Type B pancreatic cell (in vitro differentiated cells): ENCODE measurements at places on chromosomes 11 and 22.

DNA sequence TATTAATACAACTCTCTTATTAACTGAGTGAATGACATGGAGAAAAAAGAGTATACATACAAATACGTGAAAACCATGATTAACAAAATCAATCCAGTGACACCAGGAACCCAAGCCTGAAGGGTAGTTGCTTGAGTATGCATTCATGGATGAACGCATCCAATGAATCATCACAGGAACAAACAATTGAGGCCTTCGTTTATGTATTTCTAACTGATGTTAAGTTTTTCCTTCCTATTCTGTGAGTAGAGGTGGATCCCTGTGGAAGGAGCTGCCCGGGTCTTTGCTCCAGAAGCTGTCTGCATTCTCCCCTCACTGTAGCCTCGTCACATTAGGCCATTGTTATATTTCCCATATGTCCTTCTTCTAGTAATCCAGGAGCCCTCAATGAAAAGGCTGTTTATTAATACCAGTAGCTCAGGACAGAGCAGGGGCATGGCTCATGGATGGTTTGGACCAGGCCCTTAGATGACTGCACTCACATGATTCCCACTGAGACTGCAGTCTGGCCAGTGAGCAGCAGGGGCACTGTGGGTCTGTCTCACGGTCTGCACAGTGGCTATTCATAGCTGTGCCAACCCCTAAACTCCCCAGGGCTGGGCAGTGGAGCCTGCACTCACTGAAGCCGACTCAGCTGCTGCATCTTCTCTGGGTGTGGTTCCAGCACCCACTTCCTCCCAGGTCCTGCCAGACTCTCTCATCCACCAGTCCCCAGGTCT, 128.1 kb upstream of the TOP3B start:
- no peak for DNase-seq
- peaks cover 5% of the 10 kb centered on the region for H3K4me1 ChIP-seq
- no peak overlapping the region for H3K27ac ChIP-seq
- H3K27me3 ChIP-seq, result peaks cover 24% of the 10 kb centered on the region
- no peak overlapping the region for H3K4me3 ChIP-seq
- H3K36me3 ChIP-seq, result no peaks in the 10 kb centered on the region

DNA sequence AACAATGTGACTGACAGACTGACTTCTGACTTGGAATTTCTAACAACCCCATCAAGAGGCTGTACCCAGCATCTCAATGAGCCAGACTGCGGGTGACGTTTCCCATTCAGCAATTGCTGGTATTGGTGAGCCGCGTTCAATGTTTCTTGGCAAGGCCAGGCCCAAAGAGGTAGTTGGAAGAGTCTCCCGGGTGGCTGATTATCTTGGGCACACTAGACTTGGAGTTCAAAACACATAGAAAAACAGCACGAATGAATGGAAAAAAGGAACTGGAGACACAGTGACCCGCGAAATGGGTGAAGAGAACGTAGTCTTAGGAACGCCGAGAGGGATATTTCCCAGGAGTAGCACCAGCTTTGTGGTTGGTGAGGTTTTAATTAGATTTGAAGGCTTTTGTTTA, 115.7 kb downstream of the RPS6KA4 start:
- H3K36me3 ChIP-seq, result no peaks in the 10 kb centered on the region
- no peak overlapping the region for H3K27ac ChIP-seq
- peaks cover 30% of the 10 kb centered on the region for H3K27me3 ChIP-seq
- H3K4me3 ChIP-seq, result no peak overlapping the region
- DNase-seq, result no peak

- H3K27ac ChIP-seq, result peak overlapping the region; percentile 54
- peak overlapping the region; percentile 61 for H3K4me3 ChIP-seq
- H3K27me3 ChIP-seq, result no peaks in the 10 kb centered on the region
- H3K36me3 ChIP-seq, result no peaks in the 10 kb centered on the region
These were observed 9.2 kb downstream of the MYRF start for GRCh38 chr11:61761440-61762222.

- peaks cover 9% of the 10 kb centered on the region for H3K36me3 ChIP-seq
- no peak overlapping the region for H3K27ac ChIP-seq
- no peaks in the 10 kb centered on the region for H3K27me3 ChIP-seq
- peaks cover 8% of the 10 kb centered on the region for H3K4me1 ChIP-seq
- no peak for DNase-seq
- no peak overlapping the region for H3K4me3 ChIP-seq
These were observed 11.6 kb downstream of the TMEM132A start for GRCh38 chr11:60935676-60936442.

DNA sequence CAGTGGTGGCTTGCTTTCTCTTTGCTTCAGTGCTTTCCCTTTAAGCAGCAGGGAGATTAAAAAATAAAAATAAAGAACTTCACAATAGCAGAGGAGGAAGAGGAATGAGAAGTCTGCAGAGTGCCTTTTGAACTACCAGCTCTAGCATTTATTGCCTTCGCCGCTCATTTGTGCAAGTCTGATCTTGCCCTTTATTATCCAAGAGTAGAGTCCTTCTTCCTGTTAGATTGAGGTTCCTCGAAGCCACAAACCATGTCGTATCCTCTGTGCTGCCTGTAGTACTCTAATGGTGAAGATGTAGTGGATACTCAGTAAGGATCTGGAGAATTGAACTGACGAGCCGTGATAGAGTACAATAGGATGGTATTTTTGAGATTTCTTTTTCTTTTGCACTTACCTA, 101.2 kb upstream of the RAG2 start:
- H3K4me1 ChIP-seq, result peaks cover 8% of the 10 kb centered on the region
- no peak overlapping the region for H3K27ac ChIP-seq
- H3K36me3 ChIP-seq, result no peaks in the 10 kb centered on the region

GRCh38 chr11:83895516-83895915, 609.3 kb upstream of the CCDC90B start:
- H3K4me3 ChIP-seq, result no peak overlapping the region
- no peak for DNase-seq
- peaks cover 6% of the 10 kb centered on the region for H3K4me1 ChIP-seq
- no peaks in the 10 kb centered on the region for H3K36me3 ChIP-seq
- no peaks in the 10 kb centered on the region for H3K27me3 ChIP-seq

GRCh38 chr11:24238771-24239645, 257.8 kb upstream of the LUZP2 start:
- H3K4me1 ChIP-seq, result peaks cover 15% of the 10 kb centered on the region
- H3K27ac ChIP-seq, result no peak overlapping the region
- DNase-seq, result no peak
- no peak overlapping the region for H3K4me3 ChIP-seq

DNA sequence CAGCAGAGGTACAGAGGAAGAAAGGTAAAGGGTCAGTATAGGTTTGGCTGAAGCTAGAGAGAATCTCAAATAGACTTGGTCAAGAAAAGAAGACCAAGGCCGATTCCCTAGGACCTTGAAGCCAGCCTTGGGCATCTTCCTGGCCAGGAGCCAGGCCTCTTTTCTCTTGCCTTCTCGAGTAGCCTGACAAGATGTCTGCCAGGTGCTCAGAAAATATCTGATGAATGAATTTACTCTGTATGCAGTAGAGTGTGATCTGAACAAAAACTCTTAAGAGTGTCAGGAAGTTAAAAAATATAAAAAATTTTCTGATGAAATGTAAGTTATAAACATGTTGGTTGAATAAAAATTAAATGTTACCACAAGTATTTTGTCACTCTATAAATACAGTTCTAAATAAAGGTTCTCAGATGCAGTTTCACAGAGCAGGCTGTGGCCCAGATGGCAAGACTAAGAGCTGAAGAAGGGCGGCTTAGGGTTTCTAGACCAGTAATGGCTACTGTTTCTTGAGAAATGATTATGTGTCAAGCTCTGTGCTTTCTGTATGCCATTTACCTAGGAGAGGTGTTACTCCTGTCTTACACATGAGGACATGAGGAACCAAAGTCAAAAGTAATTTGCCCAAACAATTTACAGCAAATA, 98.1 kb downstream of the ATXN10 start:
- DNase-seq, result no peak
- H3K27ac ChIP-seq, result no peak overlapping the region

GRCh38 chr11:1718326-1718725, 21.3 kb downstream of the KRTAP5-6 start:
- no peak overlapping the region for H3K4me3 ChIP-seq
- no peak overlapping the region for H3K27ac ChIP-seq
- no peaks in the 10 kb centered on the region for H3K4me1 ChIP-seq
- no peak for DNase-seq

DNA sequence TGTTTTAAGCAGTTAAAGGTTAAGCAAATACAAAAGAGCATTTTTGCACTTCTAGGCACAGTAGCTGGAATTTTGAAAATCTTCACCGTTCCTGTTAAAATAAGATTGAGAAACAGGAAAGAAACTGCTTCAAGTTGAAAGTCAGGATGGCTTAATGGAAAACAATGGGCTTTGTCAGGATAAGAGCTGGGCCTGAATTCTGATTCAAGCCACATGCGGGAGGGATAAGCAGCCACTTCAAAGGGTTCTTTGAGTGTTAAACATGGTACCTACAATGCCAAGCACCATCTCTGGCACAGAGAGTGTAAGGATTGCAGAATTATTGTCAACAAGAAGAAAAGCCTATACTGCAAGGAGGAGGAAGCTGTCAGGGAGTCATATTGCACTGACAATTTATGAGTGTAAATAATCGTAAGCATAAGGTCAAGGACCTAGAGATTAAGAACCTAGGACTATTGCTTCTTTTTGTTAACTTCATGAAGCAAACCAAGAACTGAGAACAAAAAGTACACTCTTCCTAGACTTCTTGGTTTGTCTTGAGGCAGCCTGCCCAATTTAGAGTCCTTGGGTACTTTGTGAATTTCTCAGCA, 32.5 kb downstream of the MPPED2 start:
- H3K4me3 ChIP-seq, result no peak overlapping the region
- no peak for DNase-seq
- H3K4me1 ChIP-seq, result peaks cover 24% of the 10 kb centered on the region
- H3K36me3 ChIP-seq, result peaks cover 4% of the 10 kb centered on the region
- H3K27ac ChIP-seq, result no peak overlapping the region
- no peaks in the 10 kb centered on the region for H3K27me3 ChIP-seq

DNA sequence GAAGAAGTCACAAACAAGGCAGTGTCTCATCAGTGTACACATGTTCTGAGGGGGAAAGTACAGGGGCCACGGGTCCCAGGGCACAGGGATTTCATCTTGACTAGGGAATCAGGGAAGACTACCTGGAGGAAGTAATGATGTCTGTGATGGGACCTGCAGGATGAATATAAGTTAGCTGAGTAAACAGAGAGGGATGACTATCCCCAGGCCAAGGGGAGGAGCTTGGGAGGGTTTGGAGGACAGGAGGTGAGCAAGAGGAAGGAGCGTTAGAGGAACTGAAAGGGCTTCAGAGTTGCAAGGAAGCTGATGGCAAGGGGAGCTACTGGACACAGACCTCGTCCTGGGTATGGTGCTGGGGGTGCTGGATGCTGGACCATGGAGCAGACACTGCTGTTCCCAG, 56.4 kb downstream of the TRAF6 start:
- peaks cover 3% of the 10 kb centered on the region for H3K27me3 ChIP-seq
- H3K27ac ChIP-seq, result no peak overlapping the region
- peaks cover 4% of the 10 kb centered on the region for H3K36me3 ChIP-seq

DNA sequence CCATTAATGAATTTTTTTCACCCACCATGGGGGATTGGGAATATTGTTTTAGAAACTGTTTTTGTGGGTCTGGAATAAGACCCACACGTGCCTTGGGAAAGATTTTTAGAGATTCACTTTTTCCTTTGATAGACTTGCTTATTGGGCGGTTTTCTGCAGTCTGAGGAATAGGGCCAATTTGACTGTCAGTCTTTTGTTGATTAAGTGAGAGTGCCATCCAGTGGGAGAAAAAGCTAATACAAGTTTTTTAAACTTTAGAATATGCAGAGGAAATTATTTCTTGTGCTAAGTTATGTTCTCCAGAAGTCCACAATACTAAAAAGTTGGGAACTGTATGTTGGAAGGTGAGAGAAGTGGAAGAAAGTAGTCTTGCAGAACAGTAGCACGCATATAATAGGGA, 56.1 kb downstream of the PRMT3 start:
- H3K4me3 ChIP-seq, result no peak overlapping the region
- no peaks in the 10 kb centered on the region for H3K27me3 ChIP-seq
- no peak for DNase-seq
- H3K27ac ChIP-seq, result no peak overlapping the region
- peaks cover 7% of the 10 kb centered on the region for H3K36me3 ChIP-seq

DNA sequence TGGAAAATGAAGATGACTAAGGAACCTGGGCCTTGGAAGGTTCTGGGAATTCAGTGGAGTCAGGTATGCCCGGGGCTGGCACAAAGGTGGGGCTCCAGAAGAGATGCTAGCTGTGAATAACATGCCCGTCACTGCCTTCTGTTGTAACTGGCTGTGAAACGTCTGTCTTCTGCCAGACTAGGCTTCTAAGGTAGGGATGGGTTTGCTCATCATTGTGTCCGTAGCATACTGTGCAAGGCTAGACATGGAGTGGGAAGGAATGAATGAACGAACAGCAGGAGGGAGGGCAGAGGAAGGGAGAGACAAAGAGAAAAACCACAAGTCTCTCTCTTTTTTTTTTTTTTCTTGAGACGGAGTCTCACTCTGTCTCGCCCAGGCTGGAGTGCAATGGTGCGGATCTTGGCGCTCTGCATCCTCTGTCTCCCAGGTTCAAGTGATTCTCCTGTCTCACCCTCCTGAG, 327.4 kb downstream of the MN1 start:
- no peak overlapping the region for H3K27ac ChIP-seq
- peak overlapping the region; percentile 51 for H3K4me3 ChIP-seq
- H3K27me3 ChIP-seq, result peaks cover 5% of the 10 kb centered on the region
- no peaks in the 10 kb centered on the region for H3K36me3 ChIP-seq
- H3K4me1 ChIP-seq, result peaks cover 23% of the 10 kb centered on the region

GRCh38 chr22:42951093-42951710, 63.7 kb downstream of the PACSIN2 start:
- peaks cover 60% of the 10 kb centered on the region for H3K4me1 ChIP-seq
- H3K27me3 ChIP-seq, result no peaks in the 10 kb centered on the region
- DNase-seq, result no peak
- peaks cover 10% of the 10 kb centered on the region for H3K36me3 ChIP-seq
- H3K4me3 ChIP-seq, result no peak overlapping the region

DNA sequence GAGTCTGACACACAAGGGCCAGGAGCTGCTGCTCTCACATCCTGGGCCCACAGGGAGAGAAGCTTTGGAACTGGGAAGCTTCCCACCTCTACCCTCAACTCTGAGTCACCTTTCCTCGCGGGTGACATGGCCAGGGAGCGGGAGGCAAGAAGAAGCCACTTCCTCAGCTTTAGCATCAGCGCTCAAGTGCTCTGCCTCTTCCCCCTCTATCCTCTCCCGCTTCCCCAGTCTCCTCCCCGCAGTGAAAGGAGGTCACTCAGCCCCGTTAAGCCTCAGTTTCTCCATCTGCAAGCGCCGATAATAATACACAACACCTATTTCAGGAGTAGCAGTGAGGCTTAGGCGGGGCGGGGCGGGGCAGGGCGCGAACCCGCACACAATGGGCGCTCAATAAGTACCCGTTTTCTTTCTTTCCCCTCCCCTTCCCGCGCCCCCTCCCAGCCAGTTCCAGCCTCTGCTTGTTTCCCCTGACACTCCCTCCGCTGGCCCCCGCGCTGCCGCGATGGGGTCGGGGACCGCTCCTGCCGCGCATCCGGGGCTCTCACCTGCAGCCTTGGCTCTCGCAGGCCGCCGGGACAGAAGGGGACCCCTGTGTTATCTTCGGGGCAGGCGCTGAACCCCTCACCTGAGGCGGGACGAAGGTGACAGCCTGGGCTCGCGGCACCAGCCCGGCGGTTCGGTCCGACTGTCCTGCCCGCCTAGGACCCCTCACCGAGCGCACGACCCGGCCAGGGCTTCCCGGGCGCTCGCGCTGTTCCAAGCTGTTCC, 892 bp downstream of the GDPD5 start:
- H3K4me1 ChIP-seq, result peaks cover 15% of the 10 kb centered on the region
- H3K36me3 ChIP-seq, result no peaks in the 10 kb centered on the region
- H3K4me3 ChIP-seq, result peak overlapping the region; percentile 86
- H3K27me3 ChIP-seq, result peaks cover 32% of the 10 kb centered on the region
- peak; percentile 76 for DNase-seq
